DMS79 (cell line): ENCODE measurements at places on chromosomes 13 and 19.

DNA sequence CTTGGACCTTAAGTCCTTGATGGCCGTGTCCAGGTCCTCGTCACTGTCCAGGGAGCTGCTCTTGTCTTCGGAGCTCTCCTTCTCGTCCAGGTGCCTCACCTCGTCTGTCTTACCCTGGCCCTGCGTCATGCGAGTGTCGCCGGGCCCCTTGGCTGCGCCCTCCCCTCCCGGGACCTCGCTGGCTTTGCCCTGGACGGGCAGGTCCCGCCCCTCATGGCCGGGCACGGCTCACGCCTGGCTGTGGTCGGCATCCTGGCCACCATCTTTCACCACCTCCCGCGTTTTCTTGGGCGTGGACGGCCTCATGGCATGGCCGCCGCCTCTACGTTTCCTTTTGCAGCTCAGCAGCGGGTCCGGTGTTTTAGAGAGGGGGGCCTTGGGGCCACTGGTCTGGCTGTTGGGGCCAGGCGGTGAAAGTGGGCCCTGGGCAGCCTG lies 14.8 kb downstream of the RB1 start:
- no peak for DNase-seq

- no peak for DNase-seq
These were observed 18.1 kb upstream of the GTF3A start for GRCh38 chr13:27406178-27406939.

DNA sequence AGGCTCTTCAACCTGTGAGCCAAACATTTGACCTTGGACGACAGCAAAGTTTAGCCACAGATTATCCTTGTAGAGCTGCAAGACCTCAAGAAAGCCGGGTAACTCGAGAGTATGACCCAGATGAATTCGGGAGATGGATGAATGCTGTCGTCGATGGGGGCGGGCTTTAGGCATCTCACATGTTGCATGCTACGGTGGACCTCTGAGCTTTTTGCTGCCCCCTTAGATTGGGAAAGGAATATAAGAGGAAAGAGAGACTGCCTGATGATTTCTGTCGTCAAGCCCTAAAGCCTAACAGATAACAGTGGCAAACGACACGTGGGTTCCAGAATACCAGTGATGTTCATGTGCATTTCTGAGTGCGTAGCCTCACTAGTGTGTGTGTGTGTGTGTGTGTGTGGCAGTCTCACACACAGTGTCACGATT lies 730 bp upstream of the ABCC4 start:
- no peak for DNase-seq

GRCh38 chr13:107767119-107767518 lies 448.2 kb downstream of the LIG4 start:
- DNase-seq: no peak

GRCh38 chr13:97710797-97711196 lies 242.7 kb upstream of the IPO5 start:
- no peak for DNase-seq
